ENCODE measurements at places on chromosomes 11 and 22.

DNA sequence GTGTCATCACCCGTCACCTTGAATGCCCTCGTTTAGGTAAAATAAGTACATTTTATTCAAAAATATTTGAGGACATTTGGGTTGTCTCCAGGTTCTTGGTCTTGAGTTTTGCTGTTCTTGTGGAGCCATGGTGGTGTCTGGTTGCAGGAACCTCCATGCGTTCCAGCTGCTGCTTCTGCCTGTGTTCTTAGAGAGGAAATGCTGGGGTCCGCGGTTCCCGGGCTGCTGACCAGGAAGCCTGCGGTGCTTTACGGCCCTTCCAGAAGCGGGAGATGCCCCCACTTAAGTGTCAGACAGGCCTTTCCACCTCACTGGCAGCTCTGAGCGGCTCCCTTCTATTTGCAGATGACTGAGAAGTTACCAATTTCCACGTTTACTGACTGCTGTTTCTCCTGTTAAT lies 66.8 kb downstream of the LRP5 start:
- no peak for DNase-seq

GRCh38 chr11:32893343-32894148 lies 935 bp downstream of the QSER1 start:
- DNase-seq = peak; percentile 16

- no peak for DNase-seq
Measured at GRCh38 chr22:17436382-17436980, 67.2 kb downstream of the CECR2 start.

DNA sequence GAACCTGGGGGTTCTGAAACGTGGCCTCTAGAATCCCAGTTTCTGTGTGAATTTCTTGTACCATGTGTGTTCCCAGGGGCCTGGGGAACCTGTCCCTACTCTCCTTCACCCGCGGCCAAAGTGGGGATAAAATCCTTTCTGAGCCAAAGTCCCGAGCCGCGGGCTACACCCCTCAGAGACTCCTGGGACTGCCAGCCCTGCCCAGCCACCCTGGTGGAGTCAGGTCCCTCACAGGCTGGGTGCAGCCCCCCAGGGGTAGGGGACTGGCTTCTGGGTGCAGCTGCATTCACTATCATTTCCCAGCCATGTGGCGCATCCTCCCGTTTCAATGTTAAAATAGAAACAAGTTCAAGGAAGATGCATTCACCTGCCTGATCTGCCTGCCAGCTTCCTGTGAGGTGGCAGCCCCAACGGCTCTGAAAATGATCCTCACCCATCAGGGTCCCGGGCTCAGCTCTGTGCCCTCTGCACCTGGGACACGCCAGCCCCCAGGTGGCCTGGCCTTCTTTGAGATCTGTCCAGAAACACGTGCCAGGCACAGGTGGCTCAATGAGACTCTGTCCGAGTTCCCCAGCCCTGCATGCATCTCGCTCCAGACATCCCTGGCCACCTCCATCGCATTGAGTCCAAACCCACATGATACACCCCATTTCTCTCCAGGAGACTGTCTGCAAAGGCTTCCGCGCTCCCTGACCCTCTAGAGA lies 338.8 kb downstream of the CTTN start:
- no peak for DNase-seq

- no peak for DNase-seq
Measured at GRCh38 chr11:34730544-34731295, 109.8 kb downstream of the EHF start.

DNA sequence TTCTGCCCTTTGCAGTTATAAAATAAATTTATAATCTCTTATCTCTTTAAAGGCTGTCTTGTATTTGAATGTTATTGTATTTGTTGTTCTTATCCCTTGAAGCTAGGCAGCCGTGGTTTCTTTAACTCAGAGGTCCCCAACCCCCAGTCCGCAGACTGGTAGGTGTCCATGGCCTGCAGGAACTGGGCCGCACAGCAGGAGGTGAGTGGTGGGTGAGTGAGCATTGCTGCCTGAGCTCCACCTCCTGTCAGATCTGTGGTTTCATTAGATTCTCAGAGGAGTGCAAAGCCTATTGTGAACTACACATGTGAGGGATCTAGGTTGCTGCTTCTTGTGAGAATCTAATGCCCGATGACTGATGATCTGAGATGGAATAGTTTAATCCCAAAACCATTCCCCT lies 380.0 kb upstream of the CCDC90B start:
- DNase-seq = no peak

DNA sequence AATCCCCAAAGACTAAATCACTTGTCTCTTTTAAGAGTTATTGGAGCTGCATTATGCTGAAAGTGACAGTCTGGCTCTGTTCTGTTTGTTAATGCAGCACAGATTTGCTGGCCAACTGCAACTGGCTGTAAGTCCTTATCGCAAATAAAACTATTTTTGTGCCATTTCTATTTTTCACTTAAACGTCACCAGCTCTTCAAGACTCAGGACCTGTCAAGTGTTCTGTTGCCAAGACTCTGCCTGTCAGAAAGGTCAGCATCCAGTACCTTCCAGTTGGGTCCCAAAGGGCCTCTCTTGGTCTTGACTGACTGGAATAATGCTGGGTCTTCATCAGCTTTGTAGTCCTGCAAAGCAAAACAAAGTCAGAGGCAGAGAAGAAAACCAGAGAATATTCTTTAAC lies 45.6 kb downstream of the PITPNB start:
- DNase-seq = no peak

DNA sequence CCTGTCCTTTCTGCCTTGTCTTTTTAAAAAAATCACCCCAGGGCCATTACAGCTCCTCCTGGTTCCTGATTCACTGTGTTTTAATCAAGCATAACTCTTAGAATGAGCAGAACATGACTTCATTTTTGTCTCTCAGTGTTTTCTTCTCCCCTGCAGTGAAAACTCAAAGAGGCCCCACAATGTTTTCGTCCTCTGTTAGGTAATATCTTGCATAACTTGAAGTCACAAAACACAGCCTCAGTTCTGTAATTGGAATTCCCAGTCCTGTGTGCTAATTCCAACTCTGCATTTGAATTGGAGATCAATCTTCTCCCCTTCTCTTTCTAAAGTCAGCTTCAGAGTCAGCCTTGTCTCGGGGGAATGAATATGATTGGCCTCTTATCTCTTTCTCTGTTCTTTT lies 186.5 kb upstream of the NAV2 start:
- DNase-seq = no peak

GRCh38 chr22:40397396-40397795 lies 27.0 kb downstream of the SGSM3 start:
- DNase-seq = no peak

DNA sequence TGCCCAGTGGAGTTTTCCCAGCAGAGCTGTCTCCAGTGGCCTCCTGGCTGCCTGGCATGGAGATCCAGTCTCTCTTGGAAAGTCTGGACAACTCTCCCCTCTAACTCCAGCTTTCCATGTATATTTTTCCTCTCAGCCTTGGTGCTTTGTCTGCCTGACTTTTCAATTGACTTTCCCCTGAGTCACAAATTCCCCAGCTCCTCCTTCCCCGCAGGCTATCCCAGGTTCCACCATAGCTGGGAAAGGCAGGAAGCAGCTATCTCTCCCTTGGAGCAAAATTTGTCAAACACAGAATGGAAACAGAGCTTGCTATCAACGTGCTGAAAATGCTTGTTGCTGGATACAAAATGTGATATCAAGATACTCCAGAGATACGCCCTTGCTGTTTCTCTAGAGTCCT lies 384.8 kb downstream of the TMEM135 start:
- DNase-seq = no peak

DNA sequence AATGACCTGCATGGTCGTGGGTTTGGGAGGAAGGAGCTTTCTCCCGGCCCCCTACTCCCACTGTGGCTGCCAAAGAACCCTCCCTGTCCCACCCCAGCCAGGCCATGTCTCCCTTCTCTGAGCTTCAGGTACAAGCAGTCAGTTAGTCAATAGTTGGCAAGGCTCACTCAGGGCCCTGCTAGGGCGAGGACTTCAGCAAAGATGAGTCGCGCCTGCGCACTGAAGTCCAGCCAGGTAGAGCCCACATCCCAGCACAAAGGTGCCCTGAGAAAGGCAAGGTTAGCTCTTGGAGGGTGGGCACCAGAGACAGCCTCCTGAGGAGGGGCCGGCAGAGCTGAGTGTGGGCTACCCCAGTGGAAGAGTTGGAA lies 11.1 kb downstream of the C11orf86 start:
- DNase-seq = no peak

DNA sequence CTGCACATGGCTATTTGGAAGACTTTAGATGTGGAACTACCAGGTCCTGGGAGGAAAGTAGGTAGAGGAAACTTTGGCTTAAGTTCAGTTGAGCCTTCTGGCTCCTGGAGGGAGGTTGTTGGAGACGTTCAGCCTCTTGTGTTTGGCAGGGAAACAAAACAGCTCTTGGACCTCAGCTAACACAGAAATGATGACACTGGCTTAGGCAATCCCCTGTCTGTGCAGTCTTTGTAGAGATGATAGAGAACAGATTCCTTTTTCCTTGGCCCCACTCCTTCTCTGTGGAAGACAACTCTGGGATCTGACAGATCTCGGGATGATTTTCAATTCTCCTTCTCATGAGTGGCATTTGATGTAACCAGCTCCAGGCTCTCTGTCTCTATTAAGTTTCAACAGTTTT lies 428.5 kb downstream of the TMEM135 start:
- no peak for DNase-seq

- DNase-seq = no peak
Measured at GRCh38 chr11:113602483-113602882, 103.6 kb downstream of the TMPRSS5 start.

DNA sequence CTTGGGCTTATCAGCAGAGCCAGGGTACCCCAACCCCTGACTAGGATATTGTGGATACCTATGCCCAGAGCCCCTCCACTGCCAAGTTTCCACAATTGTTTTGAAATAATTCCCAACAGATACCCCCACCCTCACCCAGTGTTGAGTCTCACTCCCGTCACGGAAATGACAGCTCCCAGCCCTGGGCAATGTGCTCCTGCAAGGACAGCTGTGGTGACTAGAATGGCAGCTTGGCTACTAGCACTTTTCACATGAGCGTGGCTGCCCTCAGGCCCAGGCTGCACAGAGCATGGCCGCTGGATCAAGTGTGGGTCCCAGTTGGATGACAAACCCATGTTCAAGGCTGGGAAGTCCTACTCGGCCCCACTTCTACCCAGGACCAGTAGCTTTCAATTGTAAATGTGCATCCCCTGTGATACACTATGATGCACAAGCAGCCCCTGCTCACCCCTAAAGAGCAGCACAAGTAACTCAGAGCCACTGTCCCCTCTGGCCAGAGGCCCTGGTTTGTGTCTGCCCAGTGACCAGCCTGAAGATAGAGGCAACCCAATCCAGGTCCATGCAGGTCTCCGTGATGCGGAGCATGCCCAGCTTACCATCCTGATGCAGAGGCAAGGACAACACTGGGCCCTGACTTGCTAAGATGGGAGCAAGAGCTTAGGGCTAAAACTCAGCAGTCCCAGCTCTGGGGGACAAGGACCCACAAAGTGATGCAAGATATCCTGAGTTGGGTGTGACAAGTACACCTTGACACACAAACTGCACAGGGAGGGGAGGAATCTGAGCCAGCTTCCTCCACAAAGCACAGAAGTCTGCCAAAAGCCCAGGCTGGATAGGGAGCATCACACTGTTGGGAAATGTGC lies 13.2 kb downstream of the KCNQ1OT1 start:
- DNase-seq = no peak

DNA sequence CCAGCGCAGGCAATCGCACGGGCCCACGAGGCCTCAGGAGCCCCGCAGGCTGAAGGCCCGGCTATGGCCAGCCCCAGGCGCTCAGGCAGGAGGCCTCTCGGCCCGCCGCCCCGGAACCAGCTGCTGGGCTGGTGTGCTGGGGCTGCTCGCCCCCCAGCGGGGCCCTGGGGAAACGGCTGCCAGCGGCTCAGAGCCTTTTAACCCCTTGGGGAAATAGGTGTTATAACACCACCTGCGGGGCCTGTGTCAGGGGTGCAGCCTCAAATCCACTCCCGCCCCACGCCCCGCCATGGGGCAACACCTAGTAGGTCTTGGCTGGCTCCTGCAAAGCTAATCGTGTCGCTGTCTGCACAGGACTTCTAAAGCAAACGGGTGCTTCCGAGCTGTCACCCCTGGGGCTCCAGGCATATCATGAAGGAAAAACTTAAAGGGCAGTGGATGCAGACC lies 237.4 kb downstream of the TTC28 start:
- DNase-seq = peak; percentile 40

- DNase-seq = no peak
Measured at GRCh38 chr22:46415776-46416519, 80.4 kb downstream of the TRMU start.

DNA sequence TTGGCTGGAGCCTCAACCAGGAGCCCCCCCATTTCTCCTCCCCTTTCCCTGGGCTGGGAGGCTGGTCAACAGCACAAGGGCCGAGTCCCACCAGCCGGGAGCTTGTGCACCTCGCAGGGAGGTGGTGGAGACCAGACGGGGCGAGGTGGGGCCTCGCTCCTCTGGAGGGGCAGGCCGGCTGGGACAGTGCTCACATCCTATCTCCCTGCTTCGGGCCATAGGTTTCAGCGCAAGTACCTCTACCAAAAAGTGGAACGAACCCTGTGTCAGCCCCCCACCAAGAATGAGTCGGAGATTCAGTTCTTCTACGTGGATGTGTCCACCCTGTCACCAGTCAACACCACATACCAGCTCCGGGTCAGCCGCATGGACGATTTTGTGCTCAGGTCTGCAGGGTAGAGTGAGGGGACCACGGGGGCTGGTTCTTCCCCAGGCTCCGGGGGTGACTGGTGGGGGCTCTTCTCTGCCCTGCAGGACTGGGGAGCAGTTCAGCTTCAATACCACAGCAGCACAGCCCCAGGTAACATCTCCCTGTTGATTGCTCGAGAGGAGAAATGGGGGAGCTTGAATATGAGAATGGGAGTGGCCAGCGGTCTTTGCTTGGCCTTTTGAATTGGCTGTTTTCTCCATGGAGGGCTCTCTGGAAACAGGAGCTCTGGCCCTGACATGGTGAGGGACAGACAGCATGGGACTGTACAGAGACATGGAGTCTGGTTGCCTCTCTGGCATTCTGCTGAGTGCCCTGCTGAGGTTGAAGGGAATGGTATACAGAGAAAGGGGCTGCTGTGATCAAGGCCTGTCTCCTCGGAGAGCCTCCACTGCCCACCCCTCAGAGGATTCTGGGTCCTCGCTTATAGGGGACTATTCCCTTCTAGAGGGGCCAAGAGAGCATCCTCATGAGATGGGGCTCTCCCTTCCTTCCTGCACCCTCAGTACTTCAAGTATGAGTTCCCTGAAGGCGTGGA lies 3.3 kb downstream of the SIDT2 start:
- no peak for DNase-seq

DNA sequence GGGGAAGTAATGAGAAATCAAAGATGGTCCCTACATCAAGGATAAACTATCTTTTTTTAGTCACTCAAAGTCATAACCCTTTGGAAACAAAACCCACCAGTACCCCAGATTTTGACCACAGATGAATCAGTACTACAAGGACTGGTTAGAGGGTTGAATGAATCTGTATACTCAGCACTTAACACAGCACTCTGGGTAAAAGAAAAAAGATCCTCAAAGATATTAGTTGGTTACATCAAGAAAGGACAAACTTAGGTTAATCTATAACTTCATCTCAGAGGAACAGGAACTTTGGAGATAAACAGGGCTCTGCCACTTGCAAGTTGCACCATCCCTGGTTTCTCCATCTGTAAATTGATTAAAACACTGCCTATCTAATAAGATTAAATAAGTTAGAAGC lies 18.8 kb downstream of the SC5D start:
- DNase-seq = no peak

Measured in stimulated activated CD4-positive, alpha-beta T cell treated with anti-CD3 and anti-CD28 coated beads, Interleukin-1b, Interleukin-23, amount 100 ng/mL, for 1 hour (primary cell).